ENCODE measurements at places on chromosomes 3 and 15. TPM values are rescaled to one million over a fixed set of nuclear protein-coding genes. Genes with fewer than 3 reads are reported as not detected.

DNA sequence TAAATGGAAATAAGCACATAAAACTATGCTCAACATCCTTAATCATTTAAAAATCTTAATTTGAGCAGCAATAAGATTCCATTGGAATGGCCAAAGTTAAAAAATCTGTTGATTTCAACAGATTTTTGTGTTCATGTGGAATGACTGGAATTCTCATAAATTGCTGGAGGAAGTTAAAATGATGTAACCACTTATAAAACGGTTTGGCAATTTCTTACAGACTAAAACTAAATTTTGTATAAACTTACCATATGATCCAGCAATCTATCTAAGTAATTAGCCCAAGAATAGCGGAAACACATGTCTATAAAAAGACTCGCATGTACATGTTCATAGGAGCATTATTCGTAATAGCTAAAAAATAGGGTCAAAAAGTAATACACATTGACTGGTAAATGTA, 1713.6 kb downstream of the SI start:
- no peak for ATAC-seq

Gene TMEM158
- not detected for total RNA-seq

Gene MOBP
- not detected for total RNA-seq

- no peak for ATAC-seq
Measured at GRCh38 chr3:185561374-185561943, 9.1 kb upstream of the LIPH start.

DNA sequence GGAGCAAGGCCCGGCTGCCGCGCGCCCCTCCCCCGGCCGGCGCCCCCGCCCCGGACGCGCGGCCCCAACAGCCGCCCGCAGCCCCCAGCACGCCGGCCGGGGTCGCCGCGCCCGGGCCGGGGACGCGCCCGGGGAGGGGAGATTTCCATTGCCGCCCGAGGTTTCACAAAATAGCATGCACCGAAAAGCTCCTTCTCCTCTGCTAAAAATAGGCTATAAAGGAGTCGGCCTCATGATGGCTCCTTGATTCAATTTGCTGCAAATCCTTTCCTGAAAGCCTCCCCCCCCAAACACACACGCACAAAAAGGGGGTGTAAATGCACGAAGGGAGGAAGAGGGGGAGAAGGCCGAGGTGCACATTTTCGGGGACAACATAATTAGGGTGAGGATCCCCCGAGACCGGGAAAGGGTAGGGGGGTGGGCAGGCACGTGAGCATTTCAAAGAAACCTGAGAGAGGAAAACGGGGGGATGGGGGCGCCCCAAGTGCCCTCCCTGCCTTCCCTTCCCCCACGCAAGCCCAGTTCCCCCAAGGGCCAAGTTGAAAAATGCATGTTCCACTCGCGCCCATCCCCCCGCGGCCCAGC, 734 bp downstream of the TBL1XR1 start:
- ATAC-seq, result no peak

Data from activated T-helper 17 cell treated with anti-CD3 and anti-CD28 coated beads, Interleukin-2, amount 50 U/mL, for 72 hours (primary cell).